Hypothalamus (tissue), 51 donors: ENCODE measurements at places on chromosomes 11 and 22.
A peak's percentile ranks its signal among the peaks of the same experiment; 100 is the strongest.

DNA sequence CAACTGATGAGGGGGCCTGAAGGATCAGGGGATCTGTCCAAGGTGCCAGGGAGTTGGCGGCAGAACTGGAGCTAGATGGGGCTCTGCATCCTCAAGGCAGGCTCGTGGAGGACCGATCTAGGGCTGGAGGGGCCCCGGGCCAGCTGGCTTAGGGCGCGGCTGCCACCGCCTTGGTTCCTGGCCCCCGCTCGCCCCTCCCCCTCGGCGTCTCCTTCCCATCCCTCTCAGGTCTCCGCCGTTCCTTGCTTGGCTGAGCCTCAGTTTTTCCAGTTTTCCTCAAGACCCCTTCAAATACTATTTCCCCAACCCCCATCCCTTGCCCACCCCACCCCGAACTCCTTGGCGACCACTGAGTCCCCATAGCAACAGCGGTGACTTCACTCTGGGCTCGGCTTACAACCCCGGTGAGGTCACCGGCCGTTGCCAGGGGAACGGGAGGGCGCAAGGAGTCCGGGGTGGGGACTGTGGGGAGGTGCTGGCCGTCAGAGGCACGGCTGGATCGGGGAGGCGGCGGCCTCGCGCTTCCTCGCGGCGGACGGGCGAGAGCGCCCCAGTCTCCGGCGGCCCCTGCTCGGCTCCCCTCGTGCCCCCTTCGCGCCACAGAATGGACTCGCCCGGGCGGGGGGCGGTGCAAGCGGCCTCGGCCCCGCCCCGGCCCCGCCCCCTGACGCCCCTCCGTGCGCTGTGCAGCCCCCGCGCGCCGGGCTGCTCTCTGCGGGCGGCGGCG, 7.5 kb downstream of the FREY1 start:
- DNase-seq, result peak; percentile 79

DNA sequence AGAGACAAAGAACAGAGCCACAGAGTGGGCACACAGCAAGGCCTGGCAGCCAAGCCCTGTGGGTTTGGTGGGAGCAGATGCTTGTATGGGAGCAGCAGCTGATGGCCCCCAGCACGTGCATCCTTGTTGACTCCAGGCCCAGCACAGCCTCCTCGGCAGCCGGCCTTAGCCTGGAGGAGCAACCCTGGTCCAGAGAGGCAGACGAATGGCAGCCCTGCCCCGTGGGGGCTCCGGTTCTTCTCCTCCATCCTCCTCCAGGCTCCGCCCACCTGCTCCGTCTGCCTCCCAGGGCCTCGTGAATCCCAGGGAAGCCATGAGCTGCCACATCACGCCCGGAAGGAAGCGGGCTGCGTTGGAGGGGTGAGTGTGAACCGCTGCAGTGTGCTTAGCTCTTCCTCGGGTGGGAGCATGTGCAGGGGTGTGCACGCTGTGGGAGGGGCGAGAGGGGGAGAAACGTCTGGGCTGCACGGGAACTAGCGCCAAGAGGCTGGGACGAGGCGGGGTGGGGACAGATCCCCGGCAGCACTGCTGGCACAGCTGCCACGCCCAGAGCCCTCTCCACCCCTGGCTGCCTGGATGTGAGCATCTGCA, 36.3 kb upstream of the JAM3 start:
- DNase-seq, result peak; percentile 50

DNA sequence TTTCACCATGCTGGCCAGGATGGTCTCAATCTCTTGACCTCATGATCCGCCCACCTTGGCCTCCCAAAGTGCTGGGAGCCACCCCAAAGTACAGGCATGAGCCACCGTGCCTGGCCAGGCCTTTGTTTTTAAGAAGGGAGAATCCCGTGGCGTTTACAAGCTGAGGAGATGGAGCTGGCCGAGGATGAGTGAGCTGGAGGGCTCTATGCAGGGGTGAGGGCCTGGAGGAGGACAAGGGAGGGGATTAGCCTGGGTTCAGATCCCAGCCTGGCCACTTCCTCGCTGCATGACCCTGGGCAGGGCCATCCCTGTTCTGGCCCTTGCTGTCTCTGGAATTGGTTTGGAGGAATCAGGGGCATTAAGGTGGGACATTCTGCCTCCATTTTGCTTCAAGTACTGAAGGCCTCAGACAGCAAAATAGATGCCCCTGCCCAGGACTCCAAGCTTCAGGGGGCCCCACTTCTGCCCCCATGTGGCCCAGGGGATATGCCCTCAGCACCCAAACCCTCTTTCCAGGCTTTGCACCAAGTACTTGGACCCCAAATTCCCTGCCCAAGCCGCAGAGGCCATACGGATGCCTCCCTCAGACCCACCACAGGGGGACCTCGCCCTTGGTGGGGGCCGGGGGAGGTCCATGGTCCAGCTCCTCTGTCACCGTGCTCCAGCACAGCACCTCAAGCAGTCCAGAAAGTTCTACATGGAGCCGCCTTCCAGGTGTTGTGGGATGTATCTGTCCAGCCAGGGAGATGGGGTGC, 12.1 kb upstream of the LRP5 start:
- no peak for DNase-seq

GRCh38 chr22:27913162-27913741, 5.8 kb downstream of the PITPNB start:
- DNase-seq, result no peak

GRCh38 chr22:37048133-37048532, 3.4 kb upstream of the KCTD17 start:
- no peak for DNase-seq

- no peak for DNase-seq
Measured at GRCh38 chr22:46933040-46933930, 170.8 kb downstream of the TBC1D22A start.

DNA sequence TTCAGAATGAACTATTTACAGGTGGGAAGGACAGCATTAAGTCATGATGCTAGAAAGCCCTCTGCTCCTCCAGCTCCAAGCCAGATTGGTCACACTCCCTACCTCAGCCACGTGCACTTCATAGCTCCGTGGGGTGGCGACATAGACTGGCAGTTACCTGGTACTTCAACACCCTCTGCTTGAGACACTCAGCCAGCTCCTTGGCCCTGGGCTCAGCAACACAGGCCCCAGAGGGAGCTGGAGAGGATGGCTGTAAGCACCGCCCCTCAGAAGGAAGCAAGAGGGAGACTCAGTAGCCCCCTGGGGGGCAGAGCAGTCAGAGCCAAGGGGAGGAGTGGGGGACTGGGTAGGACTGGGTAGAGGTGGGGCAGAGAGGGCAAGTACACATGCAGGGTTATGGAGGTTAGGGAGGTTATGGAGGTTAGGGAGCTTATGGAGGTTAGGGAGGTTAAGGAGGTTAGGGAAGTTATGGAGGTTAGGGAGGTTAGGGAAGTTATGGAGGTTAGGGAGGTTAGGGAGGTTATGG, 102.1 kb upstream of the BID start:
- no peak for DNase-seq

DNA sequence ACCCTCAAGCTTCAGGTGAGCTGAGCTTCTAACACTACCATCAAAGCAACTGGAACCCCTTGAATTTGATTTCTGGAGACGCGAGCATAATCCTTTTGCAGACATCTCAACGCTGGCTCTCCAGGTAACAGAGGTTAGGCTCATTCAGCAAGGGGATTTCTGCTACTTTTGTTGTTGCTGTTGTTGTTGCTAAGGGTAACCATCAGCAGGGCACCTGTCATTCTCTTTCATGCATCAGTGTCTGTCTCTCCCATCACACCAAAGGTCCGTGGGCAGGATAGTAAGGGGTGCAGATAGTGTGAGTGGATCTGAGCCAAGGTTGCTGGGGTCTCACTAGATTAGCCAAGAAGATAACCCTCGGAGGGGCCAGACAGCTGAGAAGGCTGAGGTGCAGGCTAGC, 90.3 kb downstream of the TP53I11 start:
- DNase-seq, result no peak

- no peak for DNase-seq
Measured at GRCh38 chr22:27903805-27904473, 15.1 kb downstream of the PITPNB start.

GRCh38 chr11:19907839-19908238, 195.2 kb downstream of the NAV2 start:
- DNase-seq, result no peak

DNA sequence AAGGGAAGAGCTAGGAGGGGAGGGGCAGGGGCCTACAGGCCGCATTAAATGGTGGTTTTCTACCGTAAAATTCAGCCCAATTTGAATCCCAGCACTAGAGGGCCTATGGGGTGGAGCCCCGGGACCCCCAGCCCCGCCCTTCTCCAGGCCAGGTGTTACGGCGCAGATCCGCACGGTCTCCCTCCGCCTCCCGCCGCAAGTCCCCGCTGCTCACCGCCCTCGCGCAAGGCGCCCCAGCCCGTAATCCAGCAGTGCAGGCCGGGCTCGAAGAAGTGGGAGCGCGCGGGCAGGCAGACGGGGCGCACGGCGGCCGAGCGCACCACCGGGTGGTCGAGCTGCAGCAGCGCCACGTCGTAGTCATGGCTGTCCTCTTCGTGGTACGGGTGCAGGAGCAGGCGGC, 17.3 kb downstream of the KCTD17 start:
- DNase-seq, result no peak

- DNase-seq, result no peak
Measured at GRCh38 chr11:44711113-44711786, 15.5 kb upstream of the TSPAN18 start.
